Endothelial cell (in vitro differentiated cells): ENCODE measurements at places on chromosomes 2 and 18. TPM values are rescaled to one million over a fixed set of nuclear protein-coding genes. Genes with fewer than 3 reads are reported as not detected.

GRCh38 chr2:633371-633770 lies 43.8 kb downstream of the TMEM18 start:
- H3K4me3 ChIP-seq: no peak overlapping the region
- peaks cover 6% of the 10 kb centered on the region for H3K4me1 ChIP-seq
- H3K27ac ChIP-seq: no peak overlapping the region

DNA sequence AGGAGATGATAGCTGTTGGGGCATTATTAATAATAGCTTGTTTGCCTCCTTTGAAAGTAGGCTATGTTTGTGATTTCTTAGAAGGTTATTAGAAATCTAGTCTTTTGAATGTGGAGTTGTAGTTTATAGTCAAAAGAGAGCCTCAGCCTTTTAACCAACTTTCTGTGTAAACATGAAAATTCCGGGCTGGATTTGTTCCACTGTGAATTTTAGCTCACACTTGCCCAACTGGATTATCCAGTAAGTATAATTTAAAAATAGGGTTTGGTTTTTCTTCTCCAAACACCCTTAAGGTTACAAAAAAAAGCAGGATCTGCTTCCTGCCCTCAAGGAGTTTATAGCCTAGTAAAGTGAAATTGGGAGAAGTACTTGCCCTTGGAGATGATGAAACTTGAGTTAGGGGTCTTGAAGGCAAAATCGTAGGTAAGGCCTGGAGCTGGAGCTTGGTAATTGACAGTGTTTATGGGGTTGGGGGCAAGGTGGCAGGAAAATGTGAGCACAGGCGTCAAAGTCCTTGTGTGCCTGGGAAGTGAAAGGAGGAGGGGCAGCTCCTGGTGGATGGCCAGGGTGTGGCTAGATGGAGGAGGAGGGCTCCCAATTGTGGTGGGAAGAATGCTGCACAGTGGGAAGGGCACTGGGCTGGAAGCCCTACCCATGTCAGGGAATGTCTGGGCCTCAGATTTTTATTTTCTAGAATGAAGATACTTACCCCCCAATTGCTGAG lies 21.3 kb downstream of the ITGA6 start:
- no peaks in the 10 kb centered on the region for H3K36me3 ChIP-seq
- peaks cover under 1% of the 10 kb centered on the region for H3K4me1 ChIP-seq
- no peak for DNase-seq

Gene SNED1
- total RNA-seq: 2.3 TPM

DNA sequence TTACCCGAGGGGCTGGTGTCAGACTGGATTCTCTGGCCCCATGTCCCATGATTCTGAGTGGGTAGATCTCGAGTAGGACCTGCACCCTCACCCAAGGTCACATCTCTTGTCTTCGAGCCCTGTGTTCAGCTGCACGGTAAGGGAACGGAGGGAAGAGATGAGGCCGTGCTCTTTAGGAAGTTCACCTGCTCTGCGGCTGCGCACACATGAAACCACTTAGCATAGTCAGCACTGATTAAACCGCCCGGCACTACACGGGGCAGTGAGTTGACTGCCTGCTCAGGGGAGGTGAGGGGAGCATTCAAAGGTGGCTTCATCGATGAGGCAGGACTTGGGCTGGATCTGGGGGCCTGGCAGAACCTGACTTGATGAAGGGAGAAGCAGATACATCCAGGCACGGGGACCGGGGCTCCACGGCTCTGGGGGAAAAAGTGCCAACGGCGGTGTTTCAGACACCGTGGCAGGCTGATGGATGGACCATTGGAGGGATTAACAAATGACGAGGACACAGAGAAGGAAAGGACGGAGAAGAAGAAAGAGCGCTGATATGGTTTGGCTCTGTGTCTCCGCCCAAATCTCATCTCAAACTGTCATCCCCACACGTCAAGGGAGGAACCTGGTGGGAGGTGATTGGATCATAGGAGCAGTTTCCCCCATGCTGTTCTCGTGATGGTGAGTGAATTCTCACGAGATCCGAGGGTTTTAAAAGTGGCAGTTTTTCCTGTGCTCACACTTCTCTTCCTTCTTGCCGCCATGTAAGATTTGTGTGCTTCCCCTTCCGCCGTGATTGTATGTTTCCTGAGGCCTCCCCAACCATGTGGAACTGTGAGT lies 248.6 kb downstream of the CYP26B1 start:
- H3K27ac ChIP-seq: no peak overlapping the region
- peaks cover 3% of the 10 kb centered on the region for H3K36me3 ChIP-seq
- no peak overlapping the region for H3K4me3 ChIP-seq
- peaks cover 4% of the 10 kb centered on the region for H3K4me1 ChIP-seq
- peaks cover 6% of the 10 kb centered on the region for H3K27me3 ChIP-seq
- no peak for DNase-seq
